ENCODE measurements at places on chromosomes 16 and 17.
A peak's percentile ranks its signal among the peaks of the same experiment; 100 is the strongest.

GRCh38 chr16:86554599-86554916, 477 bp downstream of the MTHFSD start:
- DNase-seq = no peak

- DNase-seq = no peak
Measured at GRCh38 chr17:77337150-77337549, 196.4 kb downstream of the SEC14L1 start.

DNA sequence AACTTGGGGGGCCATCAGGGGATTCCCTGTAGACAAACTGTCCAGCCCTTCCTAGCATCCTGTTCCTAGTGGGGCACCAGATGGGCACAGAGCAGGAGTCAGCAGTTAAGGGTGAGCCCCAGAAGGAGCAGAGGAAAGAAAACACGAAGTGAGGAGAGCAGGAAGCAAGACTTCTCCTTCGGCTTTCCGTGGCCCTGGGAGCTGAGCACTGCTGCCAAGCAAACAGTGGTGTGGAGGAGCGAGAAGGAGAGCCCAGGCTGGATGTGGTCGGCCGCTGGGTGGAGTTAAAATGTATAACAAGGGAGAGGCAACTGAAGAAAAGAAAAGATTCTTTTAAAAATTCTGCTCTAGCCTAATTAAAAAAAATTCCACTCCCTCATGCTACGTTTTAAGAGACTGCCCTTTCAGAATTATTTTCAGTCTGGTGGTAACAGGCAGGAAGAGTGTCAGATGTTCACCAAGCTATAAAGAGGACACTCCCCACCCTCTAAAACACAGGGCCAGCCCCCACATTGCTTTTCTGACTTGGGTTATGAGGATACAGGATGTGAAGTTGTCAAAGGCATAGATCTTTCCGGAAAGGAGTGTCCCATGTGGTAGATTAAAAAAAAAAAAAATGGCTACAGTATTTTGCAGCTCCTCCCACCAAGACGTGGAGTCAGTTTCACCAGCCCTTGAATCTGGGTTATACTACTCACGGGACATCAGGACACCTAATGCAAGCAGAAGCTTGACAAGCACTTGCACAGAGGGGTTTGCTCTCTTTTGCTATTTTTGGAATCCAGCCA, 74.9 kb upstream of the ZFHX3 start:
- peak; percentile 62 for DNase-seq

DNA sequence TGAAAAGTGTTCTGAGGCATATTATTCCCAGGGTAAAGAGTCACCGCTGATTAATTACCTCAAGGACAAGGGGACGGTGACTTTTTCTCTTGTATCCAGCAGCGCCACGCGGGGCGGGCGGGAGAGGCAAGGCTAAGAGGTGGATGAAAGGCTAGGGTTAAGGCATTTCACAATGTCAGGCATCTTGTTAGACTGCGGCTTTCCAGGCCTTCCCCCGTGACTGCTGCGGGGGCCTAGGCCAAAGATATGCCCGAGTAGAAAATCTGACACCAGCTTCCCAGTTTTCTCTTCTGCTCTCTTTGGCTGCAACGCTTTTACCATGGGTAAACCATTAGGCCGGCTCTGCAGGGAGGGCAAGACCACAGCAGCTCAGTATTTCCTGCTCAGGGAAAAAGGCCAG, 698.2 kb downstream of the MAF start:
- DNase-seq = no peak

GRCh38 chr17:65294181-65294719, 157.1 kb downstream of the RGS9 start:
- peak; percentile 69 for DNase-seq

GRCh38 chr16:75236232-75236631, 15.2 kb downstream of the BCAR1 start:
- DNase-seq = no peak

GRCh38 chr17:949623-950303, 29.8 kb downstream of the NXN start:
- DNase-seq = no peak

DNA sequence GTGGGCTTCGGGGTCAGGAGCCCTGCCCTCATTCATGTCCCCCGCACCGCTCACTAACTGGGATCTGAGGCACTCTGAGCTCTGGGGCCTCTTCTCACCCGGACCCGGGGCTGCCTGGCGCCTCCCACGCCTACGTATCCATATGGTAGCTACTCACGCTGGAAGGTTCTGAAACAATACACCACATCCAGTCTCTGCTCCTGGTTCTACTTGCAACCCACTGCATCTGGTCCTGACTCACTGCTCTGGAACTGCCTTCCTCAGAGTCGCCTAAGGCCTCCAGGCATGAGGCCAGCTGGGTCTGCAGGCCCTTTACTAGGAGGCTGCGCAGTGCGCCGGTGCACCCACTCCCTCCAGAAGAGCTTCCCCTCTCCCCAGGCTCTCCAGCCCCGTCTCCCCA, 18.1 kb downstream of the USP36 start:
- no peak for DNase-seq

DNA sequence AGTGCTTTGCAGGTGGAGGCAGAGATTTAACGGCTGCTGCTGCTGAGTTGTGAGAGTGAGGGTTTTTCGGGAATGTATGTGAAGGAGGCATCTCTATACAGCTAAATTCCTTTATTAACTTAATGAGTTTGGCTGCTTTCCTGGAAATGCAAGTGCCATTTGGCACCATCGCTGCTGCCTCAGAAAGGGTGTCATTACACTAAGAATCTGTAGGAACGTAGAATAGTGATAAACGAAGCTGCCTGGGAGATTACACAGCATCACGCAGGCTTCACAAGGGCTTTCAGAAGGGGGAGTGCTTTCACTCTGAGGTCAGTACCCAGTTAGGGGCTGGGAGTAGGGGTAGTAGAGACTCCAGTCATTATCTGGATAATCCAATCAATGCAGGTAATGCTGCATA, 14.1 kb upstream of the NLRP1 start:
- no peak for DNase-seq

DNA sequence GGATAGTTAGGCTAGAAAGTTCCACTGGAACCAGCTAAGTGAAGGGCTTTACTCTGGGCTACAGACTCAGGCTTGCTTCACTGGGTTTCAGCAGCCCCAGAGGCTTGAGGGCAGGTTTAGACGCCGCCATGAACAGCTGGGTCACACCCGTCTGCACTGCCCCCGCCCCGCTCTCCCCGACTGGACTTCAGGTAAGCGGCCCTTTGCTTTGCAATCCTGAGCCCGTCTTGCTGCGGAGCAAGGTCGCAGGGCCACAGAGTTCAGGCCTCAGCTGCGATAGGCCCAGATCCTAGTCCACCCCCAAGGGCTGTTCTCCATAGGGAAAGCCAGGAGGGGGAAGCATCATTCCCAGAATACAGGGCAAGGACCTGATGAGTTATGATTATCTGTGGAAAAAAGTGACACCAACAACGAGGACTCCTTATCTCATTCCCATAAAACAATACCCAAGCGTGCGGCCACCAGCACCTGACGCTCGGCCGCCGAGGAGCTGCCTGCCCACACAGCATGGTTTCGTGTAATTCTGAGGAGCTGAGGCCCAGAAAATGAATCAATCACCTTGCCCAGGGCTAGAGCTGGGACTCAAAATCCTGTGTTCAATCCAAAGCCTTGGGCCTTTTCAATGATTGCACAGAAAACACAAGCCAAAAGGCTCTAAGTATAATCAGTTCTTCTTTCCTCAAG, 20.4 kb downstream of the MEAK7 start:
- DNase-seq = no peak

DNA sequence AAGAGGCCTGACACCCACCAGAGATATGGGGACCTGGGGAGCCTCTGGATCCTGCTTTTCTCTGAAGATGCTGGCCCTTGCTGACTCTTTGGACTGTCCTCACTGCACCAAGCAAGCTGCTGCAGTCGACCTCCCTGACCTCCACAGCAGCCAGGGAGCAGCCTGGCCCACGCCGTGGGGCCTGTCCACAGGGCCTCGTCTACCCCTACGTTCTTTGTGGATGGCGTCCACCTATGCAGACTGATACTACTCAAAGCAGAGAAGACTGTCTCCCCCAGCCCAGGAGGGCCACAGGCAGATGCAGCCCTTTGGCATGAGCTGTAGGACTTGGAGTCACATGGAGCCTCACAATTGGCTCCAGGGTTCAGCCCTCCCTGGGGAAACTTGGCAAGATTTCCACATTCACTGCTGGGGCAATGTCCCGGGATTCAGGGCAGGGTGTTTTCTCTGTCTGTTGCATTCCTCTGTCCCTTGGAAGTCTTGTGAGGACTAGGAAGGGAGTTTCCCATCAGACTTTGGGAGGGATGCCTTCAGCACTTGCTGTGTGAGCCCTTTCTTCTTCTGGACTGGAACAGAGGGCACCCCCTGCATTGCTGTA, 152.2 kb downstream of the NTN1 start:
- DNase-seq = no peak

- no peak for DNase-seq
Measured at GRCh38 chr17:52995147-52995546, 827.6 kb upstream of the KIF2B start.

- no peak for DNase-seq
Measured at GRCh38 chr16:23874613-23875294, 39.0 kb downstream of the PRKCB start.

GRCh38 chr17:33218698-33219601, 74.1 kb downstream of the ASIC2 start:
- no peak for DNase-seq

DNA sequence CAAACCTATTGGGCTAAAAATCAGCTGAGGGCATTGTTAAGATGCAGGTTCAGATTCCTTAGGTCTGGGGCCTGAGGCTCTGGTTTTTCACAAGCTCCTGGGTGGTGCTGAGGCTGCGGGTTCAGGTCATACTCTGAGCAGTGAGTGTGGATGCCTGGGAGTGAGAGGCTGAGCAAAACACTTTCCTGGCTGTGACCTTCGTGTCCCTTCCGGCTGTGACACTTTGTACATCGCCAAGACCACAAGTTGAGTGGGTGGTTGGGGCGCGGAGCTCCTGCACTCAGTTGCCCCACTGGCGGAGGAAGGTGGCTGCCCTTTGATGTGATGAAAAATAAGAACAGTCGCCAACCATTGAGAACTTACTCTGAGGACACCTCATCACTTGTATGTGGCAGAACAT, 24.8 kb downstream of the CCR7 start:
- DNase-seq = no peak

- no peak for DNase-seq
Measured at GRCh38 chr16:85579923-85580580, 33.1 kb upstream of the GSE1 start.

DNA sequence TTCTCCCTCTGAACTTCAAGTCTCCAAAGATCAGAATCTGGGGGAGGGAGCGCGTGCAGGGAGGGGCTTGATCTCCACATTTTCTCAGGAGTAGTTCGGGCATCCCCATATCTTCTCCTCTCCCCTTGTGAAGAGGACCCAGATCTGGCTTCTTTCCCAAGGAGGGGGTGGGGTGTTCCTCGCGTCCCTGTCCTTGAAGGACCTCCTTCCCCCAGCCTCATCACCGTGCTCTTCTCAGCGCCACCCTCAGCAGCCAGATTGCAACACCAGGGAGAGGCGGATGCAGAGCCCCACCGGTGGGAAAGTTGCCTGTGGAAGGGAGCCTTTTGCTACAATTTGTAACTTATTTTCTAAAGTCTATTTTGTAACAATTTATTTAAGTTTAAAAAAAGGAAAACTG, 5.7 kb downstream of the PRSS53 start:
- DNase-seq = no peak

GRCh38 chr17:12406623-12407215, 259.0 kb upstream of the MYOCD start:
- no peak for DNase-seq

DNA sequence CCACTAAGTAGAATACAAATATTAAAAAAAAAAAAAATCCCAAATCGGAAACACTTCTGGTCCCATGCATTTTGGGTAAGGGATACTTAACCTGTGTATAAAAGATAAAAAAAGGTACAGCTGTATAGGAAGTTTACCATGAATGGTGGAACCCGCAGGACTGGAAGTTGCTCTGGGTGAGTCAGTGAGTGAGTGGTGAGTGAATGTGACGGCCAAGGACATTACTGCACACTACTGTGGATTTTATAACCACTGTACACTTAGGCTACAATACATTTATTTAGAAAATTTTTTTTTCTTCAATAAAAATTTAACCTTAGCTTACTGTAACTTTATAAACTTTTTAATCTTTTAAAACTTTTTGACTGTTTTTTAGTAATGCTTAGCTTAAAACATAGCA, 71.3 kb upstream of the BCAR1 start:
- no peak for DNase-seq

- DNase-seq = no peak
Measured at GRCh38 chr17:2933606-2934005, 129.8 kb downstream of the OR1D5 start.

GRCh38 chr17:78661093-78661770, 84.0 kb upstream of the DNAH17 start:
- no peak for DNase-seq

DNA sequence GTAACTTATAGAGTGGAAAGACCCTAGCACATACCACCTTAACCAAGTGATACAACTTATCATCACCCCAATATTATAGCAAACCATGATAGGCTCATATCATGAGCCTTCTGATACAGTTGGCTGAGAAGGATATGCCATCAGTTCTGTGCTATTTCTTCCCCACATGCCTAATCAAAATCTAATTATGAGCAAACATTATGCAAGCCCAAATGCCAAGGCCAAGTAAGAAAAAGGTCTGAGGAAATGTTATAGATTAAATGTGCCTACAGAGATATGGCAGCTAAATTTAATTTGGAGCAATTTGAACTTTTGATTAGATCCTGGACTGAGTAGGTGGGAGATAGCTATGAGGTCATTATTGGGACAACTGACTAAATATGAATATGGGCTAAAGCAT, 225.9 kb upstream of the PMFBP1 start:
- no peak for DNase-seq

DNA sequence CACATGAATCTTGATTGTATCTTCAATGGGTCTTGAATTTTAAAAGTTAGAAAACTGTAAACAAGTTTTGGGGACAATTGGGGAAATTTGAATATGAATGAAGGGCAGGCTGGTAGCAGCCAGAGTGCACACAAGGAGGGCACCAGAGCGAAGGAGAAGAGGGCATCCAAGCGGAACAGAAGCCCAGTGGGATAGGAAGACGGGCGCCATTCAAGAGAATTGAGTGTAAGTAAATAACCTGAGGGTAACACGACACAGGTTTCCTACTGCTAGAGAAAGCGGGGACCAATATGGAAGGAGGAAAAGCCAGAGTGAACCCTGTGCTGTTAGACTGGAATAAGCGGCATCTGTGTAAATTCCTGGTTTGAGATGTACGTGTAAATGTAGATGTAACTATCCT, 115.1 kb upstream of the CCL2 start:
- no peak for DNase-seq

GRCh38 chr16:85733155-85733838, 17.6 kb downstream of the C16orf74 start:
- no peak for DNase-seq

- no peak for DNase-seq
Measured at GRCh38 chr16:80804526-80805383, at the start of gene CDYL2. TSS of gene CDYL2 (minus strand) at chr16:80804598. CDS start at chr16:80804173, 425 bp downstream.

DNA sequence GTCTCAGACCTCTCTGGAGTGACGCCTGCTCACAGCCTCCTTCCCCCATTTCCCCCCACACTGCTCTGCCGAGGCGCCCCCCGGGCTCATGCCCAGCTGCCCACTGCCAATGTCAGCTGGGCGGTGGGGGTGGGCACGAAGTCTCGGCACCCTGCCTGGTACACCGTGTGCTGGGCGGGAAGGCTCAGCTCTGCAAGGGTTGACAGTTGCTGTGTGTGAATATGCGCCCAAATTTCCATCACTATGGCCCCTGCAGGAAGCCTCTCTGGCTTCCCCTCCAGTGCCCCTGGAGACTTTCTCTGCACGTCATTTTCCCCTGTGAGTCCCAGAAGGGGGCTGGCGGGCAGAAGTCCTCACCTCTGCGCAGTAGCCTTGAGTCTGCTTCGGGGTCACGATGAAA, 11.6 kb upstream of the CAMKK1 start:
- no peak for DNase-seq

Measured in right forelimb (tissue), 1 donor.